ENCODE measurements at places on chromosomes 6 and 20.

- DNase-seq = no peak
Measured at GRCh38 chr6:139699911-139700310, 325.5 kb upstream of the CITED2 start.

DNA sequence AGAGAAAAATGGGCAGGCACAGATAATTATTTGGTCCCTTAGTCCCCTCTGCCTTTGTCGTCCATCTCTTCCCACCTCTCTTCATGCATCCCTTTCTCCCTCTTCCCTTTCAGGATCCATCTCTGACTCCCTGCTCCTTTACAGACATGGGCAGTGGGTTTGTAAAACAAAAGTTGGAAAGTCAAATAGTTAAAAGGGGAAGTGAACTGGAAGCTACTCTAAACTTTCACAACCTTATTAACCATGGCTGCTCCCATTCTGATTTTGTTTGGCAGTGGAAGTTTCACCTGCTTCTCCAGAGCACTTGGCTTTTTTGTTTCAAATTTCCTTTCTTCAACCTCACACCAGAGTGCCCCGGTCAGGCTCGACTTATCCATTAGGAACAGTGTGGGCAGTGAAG lies 1.2 kb downstream of the HLA-DQA2 start:
- DNase-seq = no peak

DNA sequence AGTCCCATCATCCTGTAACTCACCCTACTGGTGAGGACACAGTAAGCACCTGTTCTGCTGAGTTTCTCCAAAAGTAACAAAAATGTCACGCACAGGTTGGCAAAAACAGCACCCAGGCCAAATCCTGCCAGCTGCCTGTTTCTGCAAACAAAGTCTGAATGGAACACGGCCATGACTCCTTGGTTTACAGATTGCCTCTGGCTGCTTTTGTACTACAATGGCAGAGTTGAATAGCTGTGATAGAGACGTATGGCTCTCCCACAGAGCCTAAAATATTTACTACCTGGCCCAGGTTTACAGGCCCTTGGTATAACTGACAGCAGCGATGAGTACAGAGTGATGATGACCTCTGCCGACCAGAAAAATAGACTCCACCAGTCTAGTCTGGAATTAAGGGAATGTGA lies 52.6 kb downstream of the CNKSR3 start:
- DNase-seq = no peak

DNA sequence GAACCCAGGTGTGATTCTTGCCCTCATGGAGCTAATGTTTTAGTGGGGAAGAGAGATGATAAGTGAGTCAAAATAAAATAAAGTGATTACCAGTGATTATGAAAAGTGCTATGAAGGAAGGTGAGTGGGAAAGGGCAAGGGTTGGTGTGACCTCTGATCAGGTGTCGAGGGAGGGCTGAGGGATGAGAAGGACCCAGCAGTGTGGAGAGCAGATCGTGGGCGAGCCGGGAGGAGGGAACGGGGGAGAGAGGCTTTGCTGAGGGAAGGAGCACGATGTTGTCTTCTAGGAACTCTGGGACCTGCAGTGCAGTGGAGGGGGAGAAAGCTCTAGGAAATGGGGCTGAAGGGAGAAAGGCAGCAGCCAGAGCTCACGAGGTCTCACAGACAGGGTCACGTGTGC lies 192.1 kb downstream of the TMEM242 start:
- no peak for DNase-seq

- no peak for DNase-seq
Measured at GRCh38 chr6:109623288-109623687, 67.7 kb downstream of the AK9 start.

GRCh38 chr6:90040931-90041330 lies 146.7 kb downstream of the GJA10 start:
- DNase-seq = no peak

DNA sequence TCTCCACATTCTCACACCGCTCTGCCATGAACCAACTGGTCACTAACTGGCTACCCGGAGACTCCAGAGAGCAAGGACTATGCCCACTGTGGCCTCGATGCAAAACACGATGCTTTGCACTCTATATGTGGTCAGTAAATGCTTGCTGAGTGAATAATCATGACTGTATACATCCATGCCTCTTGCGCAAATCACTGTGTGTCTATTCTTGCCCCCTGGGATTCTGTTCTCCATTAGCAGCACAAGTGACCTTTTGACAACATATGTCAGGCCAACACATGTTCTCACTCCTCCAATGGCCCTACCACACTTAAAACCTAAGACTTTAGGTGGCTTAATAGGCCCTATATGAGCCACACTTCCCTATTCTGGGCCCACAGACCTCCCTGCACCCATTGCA lies 16.9 kb downstream of the KIF16B start:
- no peak for DNase-seq

- DNase-seq = no peak
Measured at GRCh38 chr6:119109654-119110325, 31.3 kb upstream of the FAM184A start.

GRCh38 chr6:125598422-125598821 lies 151.0 kb upstream of the HEY2 start:
- DNase-seq = no peak

DNA sequence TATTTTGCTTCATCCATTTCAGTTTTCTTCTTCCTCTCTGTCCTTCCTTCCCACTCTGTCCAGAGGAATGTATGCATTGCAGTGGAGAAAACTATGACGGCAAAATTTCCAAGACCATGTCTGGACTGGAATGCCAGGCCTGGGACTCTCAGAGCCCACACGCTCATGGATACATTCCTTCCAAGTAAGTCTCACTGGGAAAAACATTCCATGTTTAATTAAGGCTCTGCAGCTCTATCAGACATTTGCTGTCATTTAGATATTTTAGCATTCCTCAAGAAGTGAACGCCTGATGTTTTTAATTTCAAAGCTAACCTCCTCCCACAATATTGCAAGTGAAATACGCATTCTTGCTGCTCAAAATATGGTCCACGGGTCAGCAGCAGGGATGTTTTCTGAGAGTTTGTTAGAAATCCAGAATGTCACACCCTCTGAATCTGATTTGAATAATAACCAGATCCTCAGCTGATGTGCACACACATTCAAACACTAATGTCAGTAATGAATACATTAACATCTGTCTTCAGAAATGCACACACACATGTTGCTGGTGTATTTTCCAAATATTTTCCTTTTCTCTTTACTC lies 12.8 kb downstream of the PLG start:
- no peak for DNase-seq

DNA sequence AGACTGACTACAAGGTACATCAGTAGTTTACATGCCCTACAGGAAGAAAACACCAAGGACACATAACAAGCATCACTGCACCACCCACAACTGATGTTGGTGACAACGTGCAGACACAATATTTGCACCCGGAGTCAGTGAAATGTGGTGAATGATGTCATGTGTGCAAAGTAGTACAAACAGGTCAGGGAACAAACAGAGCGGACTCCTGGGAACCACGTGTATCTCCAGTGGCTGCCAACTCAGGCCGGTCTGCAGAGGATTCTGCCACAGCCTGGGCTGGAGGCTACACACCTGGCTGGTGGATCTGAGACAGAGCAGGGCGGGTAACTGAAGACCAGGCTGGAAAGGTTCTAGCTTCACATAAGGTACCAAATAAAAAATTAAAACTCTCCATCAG lies 28.2 kb upstream of the RPS6KA2 start:
- DNase-seq = no peak

DNA sequence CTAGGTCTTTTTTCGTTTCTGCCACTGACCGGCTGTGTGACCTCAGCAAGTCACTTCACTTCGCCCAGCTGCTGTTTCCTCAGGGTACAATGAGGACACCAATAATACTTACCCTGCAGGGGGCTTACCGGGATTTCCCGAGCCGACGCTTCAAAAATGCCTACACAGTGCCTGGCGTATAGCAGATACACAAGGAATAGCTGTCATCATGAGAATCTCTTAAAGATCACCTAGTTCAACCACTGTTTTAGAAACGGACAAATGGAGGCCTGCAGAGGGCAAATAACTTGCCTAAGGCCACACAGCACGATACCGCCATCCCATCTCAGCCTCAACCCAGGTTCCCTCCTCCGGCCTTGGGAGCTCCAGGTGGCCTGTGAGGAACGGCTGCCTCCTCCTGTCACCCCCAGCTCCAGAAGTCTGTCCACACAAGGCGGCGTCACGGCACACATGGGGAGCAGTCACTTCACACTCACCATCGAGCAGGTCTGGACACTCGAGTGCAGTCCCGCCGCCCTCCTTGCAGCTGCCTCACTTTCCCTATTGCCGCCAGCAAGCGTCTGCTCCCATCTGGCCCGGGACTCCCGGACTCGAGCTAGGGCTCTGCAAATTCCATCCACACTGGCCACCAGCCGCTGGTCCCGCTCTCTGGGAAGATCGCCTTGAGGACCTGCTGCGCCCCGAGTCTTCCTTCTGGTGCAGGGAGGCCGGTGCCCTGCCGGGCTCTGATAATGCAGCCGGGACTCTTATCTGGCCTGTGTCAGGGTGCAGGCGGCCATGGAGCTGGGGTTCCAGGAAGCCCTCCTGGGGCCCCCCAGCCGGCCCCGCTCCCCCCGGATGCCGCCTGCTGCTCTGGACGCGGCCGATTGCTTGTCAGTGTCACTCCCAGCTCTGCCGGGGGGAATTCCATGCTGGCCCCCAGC lies at the start of gene RIPOR3:
Gene RIPOR3, minus strand, starts transcription at position 893 of the 923 bp plus-strand sequence. Its CDS starts 414 bp downstream, at position 479.
- no peak for DNase-seq

DNA sequence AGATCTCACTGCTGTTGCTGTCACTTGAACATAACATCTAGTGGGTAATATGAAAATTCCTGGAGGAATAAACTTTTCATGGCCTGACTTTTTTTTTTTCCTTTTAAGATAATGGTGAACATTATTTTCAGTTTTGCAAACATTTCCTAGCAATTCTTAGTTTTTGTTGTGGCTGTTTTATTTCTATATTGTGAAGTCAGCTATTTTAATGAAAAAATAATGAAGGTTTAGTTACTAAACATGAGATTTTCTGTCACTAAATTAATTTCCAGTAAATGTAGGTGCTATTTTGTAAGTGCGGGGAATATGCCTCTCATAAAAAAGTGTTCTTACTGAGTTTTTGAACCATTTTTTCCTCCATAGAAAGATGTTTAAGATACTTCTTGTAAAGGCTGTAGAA lies 23.4 kb upstream of the FAM209A start:
- DNase-seq = no peak

Measured in stimulated activated CD8-positive, alpha-beta memory T cell treated with anti-CD3 and anti-CD28 coated beads, Interleukin-4, amount 100 ng/mL, for 1 hour (primary cell).